ENCODE measurements at places on chromosomes 2 and 18. TPM values are rescaled to one million over a fixed set of nuclear protein-coding genes. Genes with fewer than 3 reads are reported as not detected.

GRCh38 chr18:44013871-44014270 lies 666.8 kb upstream of the SETBP1 start:
- no peak for DNase-seq

DNA sequence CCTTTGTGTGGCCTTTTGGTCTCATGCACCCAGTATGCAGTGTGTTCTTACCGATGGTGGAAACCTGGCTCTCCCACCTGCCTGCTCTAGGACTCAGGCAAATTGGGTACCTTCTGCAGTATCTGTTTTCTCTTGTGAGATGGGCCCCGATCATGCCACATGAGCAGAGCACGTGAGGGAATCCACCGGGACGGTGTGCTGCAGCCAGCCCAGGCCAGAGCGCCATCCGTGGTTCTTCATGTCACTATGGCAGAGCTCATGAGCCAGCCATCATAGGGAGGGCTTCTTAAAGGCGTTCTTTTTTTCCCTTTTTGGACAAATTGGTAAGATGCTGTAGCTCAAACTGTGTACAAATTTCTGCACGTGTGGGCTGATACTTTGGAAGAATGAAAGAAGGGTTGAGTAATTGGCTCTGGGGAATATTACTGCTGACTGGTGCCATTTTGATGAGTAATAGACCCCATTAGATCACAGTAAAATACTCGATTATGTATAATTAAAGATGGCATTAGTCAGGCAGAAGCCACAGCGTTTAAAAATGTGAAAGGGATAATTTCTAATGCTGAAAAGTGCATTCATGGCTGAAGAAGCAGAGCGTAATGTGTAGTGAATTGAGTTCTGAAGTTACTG lies 19.2 kb downstream of the SH3RF3 start:
- no peak for DNase-seq

Gene NAB1
- not detected for polyA plus RNA-seq

Gene LIMS4
- 2.8 TPM for polyA plus RNA-seq
